ENCODE measurements at places on chromosomes 13 and 19. TPM values are rescaled to one million over a fixed set of nuclear protein-coding genes. Genes with fewer than 3 reads are reported as not detected.

DNA sequence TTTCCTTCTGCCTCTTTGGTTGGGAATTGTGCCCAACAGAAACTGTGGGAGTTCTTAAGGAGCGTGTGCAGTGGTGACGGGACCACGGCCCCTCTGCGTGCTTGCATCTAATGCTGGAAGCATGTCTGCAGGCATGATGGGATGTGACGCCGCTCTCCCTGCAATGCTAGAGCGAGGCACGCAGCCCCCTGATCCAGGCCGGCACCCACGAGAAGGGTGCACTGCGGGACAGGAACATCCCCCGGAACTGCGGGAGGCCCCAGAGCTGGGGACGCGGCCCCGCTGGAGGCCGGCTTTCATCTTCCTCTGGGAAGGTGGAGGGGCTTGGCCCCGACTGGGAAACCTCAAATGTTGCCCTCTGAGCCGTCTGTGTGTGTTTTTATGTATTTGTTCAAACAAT is 32.7 kb downstream of the TMEM255B start:
- peaks cover 23% of the 10 kb centered on the region for H3K36me3 ChIP-seq
- H3K27me3 ChIP-seq, result no peaks in the 10 kb centered on the region
- H3K4me3 ChIP-seq, result no peak overlapping the region
- H3K4me1 ChIP-seq, result peaks cover 6% of the 10 kb centered on the region
- no peak overlapping the region for H3K27ac ChIP-seq

GARIN5A gene
- total RNA-seq, result 0.52 TPM

DNA sequence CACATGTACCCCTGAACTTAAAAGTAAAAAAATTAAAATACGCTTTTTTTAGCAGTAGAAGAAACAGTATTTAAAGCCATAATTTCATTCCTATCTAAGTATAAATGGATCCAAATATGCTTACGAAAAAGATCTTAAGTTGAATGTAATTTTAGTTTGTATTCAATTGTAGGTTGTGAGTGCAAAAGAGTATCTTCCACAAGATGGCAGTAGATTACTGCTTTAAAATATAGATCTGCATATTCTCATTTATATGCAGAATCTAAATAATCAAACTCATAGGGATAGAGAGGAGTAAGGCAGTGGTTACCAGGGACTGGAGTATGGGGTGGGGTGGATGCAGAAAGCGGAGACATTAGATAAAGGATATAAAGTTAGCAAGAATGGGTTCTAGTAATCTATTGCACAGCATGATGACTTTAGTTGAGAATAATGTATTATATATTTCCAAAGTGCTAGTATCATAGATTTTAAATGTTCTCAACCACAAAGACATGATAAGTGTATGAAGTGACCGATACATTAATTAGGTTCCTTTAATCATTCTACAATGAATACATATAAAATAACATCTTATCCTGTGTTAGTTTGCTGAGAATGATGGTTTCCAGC is 14.2 kb downstream of the OR7A17 start:
- no peak overlapping the region for H3K4me3 ChIP-seq
- DNase-seq, result no peak
- no peaks in the 10 kb centered on the region for H3K4me1 ChIP-seq
- H3K27ac ChIP-seq, result no peak overlapping the region

DNA sequence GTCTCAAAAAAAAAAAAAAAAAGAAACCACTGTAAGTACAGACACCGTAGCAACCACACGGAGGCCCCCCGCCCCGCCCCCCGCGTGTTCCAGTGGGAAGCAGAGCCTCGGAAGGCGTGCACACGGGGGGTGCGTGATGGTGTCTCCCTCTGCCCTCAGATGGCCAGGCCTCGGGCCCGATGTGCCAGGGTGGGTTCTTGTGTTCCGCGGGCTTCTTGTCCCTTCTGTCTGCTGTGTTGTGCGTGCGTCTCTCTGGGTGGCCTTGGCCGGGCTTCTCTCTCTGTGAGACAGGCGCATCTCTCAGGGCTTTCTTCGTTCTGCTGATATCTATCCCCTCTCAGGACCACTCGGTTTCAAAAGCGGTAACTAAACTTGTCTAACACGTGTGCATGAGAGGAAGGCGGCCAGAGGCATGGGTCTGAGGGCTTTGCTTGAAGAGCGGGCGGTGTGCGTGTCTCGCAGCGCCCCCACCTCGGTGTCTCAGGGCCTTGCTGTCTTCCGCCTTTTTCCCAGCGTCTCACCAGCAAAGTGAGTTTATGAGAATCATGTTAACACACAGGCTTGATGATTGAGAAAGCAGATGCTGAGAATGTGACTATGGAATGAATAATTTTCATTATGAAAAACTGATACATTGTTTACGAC is 12.6 kb downstream of the ATP11A start:
- no peak overlapping the region for H3K27ac ChIP-seq
- peaks cover 5% of the 10 kb centered on the region for H3K4me1 ChIP-seq
- H3K4me3 ChIP-seq, result no peak overlapping the region
- no peaks in the 10 kb centered on the region for H3K36me3 ChIP-seq
- DNase-seq, result no peak

RASGRP4 gene
- total RNA-seq, result 3.2 TPM

GRCh38 chr19:45059258-45059965 is 16.9 kb downstream of the ZNF296 start:
- no peak overlapping the region for H3K4me3 ChIP-seq
- no peaks in the 10 kb centered on the region for H3K4me1 ChIP-seq
- peaks cover 86% of the 10 kb centered on the region for H3K36me3 ChIP-seq
- no peaks in the 10 kb centered on the region for H3K27me3 ChIP-seq

GRCh38 chr13:47499358-47500150 is 501.5 kb downstream of the SUCLA2 start:
- no peak for DNase-seq
- no peaks in the 10 kb centered on the region for H3K27me3 ChIP-seq
- no peak overlapping the region for H3K4me3 ChIP-seq
- no peak overlapping the region for H3K27ac ChIP-seq
- no peaks in the 10 kb centered on the region for H3K4me1 ChIP-seq

GRCh38 chr19:33235269-33235995 is 9.8 kb upstream of the SLC7A10 start:
- H3K27me3 ChIP-seq, result no peaks in the 10 kb centered on the region
- H3K27ac ChIP-seq, result no peak overlapping the region
- peaks cover 7% of the 10 kb centered on the region for H3K4me1 ChIP-seq

GRCh38 chr13:47747901-47748300 is 253.2 kb downstream of the SUCLA2 start:
- H3K4me3 ChIP-seq, result no peak overlapping the region
- no peaks in the 10 kb centered on the region for H3K27me3 ChIP-seq
- H3K4me1 ChIP-seq, result no peaks in the 10 kb centered on the region
- no peak for DNase-seq

GRCh38 chr13:71886880-71887279 is 19.9 kb upstream of the DACH1 start:
- H3K4me1 ChIP-seq, result no peaks in the 10 kb centered on the region
- no peak for DNase-seq
- no peaks in the 10 kb centered on the region for H3K27me3 ChIP-seq

DNA sequence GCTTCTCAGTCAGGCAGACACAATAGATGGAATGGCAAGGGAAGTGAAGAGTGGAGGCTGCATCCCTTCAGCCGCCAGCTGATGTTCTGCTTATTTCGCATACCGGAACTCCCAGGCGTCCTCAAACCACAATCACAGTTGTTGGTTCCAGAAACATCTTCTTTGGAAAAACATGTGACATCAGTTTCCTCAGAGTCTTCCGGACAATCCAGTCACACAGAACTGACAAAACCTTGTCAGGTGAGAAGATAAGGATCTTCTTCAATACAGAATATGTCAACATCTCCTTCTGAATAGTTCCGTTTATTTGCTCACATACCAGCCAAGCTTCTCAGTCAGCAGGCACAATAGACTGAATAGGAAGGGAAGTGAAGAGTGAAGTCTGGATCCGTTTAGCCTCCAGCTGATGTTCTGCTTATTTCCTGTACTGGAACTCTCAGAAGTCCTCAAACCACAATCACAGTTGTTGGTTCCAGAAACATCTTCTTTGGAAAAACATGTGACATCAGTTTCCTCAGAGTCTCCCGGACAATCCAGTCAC is 45.1 kb upstream of the CEACAM21 start:
- no peak overlapping the region for H3K4me3 ChIP-seq
- peaks cover 12% of the 10 kb centered on the region for H3K4me1 ChIP-seq
- peak; percentile 86 for DNase-seq
- no peaks in the 10 kb centered on the region for H3K27me3 ChIP-seq
- peak overlapping the region; percentile 46 for H3K27ac ChIP-seq
- H3K36me3 ChIP-seq, result no peaks in the 10 kb centered on the region

PSG11 gene
- not detected for total RNA-seq

GRCh38 chr13:83825676-83826075 is 56.6 kb downstream of the SLITRK1 start:
- no peak overlapping the region for H3K27ac ChIP-seq
- DNase-seq, result no peak
- no peak overlapping the region for H3K4me3 ChIP-seq

CEACAM1 gene
- total RNA-seq, result 1.2 TPM

- H3K27me3 ChIP-seq, result no peaks in the 10 kb centered on the region
- no peak for DNase-seq
- no peaks in the 10 kb centered on the region for H3K36me3 ChIP-seq
- no peaks in the 10 kb centered on the region for H3K4me1 ChIP-seq
- H3K27ac ChIP-seq, result no peak overlapping the region
Observed at GRCh38 chr13:43776006-43776405, 10.8 kb downstream of the ENOX1 start.

CGB2 gene
- total RNA-seq, result not detected

- no peaks in the 10 kb centered on the region for H3K36me3 ChIP-seq
- no peaks in the 10 kb centered on the region for H3K27me3 ChIP-seq
- H3K4me1 ChIP-seq, result peaks cover 17% of the 10 kb centered on the region
Observed at GRCh38 chr13:53048880-53049279, 20.3 kb downstream of the OLFM4 start.

CGB8 gene
- total RNA-seq, result not detected

- no peak overlapping the region for H3K27ac ChIP-seq
- peak overlapping the region; percentile 75 for H3K4me3 ChIP-seq
- H3K4me1 ChIP-seq, result peaks cover 48% of the 10 kb centered on the region
- no peak for DNase-seq
- no peaks in the 10 kb centered on the region for H3K27me3 ChIP-seq
Observed at GRCh38 chr19:48617146-48617937, 1.6 kb downstream of the RPL18 start.

DNA sequence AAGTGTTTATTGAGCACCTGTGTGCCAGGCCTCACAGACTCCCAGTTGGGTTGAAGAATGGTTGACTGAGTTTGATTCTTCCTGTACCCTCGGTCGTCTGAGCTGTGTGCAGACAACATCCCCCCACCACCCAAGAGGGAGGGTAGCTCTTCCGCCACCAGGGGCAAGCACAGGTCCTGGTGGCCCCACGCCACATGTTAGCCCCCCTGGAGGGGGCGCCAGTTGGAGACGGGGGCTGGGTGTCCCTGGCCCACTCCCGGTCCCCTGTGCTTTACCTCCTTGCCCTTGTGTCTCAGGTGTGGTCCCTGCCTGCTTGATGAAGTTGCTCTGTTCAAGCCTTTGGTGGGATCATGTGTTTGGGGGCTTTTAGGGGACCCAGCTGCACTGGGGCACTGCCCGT is 27.2 kb downstream of the COLGALT1 start:
- peaks cover 56% of the 10 kb centered on the region for H3K36me3 ChIP-seq
- peaks cover 6% of the 10 kb centered on the region for H3K4me1 ChIP-seq
- DNase-seq, result no peak

- H3K36me3 ChIP-seq, result no peaks in the 10 kb centered on the region
- H3K27me3 ChIP-seq, result no peaks in the 10 kb centered on the region
- no peak for DNase-seq
Observed at GRCh38 chr13:109274188-109274821, 512.1 kb downstream of the IRS2 start.

EDDM13 gene
- total RNA-seq, result 2.9 TPM

IRGC gene
- not detected for total RNA-seq

AMER2 gene
- total RNA-seq, result not detected

GRCh38 chr19:9645472-9645871 is 24.4 kb upstream of the ZNF561 start:
- H3K27ac ChIP-seq, result no peak overlapping the region
- H3K4me1 ChIP-seq, result no peaks in the 10 kb centered on the region
- H3K36me3 ChIP-seq, result peaks cover 38% of the 10 kb centered on the region
- H3K27me3 ChIP-seq, result no peaks in the 10 kb centered on the region

DNA sequence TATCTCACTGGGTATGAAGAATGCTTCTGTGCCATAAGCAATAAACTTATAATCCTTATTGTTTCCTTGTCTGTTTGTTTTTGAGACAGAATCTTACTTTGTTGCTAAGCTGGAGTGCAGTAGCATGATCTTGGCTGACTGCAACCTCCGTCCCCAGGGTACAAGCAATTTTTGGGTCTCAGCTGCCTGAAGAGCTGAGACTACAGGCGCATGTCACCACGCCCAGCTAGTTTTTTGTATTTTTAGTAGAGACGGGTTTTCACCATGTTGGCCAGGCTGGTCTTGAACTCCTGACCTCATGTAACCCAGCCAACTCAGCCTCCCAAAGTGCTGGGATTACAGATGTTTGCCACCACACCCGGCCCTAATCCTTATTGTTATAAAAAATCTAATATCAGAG is 112.5 kb downstream of the MYO16 start:
- H3K27me3 ChIP-seq, result no peaks in the 10 kb centered on the region
- no peak for DNase-seq
- H3K27ac ChIP-seq, result no peak overlapping the region
- no peak overlapping the region for H3K4me3 ChIP-seq
- no peaks in the 10 kb centered on the region for H3K4me1 ChIP-seq
- H3K36me3 ChIP-seq, result no peaks in the 10 kb centered on the region

ZNF541 gene
- total RNA-seq, result 0.23 TPM

LNX2 gene
- 10.2 TPM for total RNA-seq

Measured in esophagus muscularis mucosa (tissue), 4 donors.